Natural killer cell treated with Interleukin-12 subunit alpha and Interleukin-12 subunit beta and Interleukin-15 and Interleukin-18, amount 100 ng/mL, for 72 hours (primary cell): ENCODE measurements at places on chromosomes 3 and 15. TPM values are rescaled to one million over a fixed set of nuclear protein-coding genes. Genes with fewer than 3 reads are reported as not detected.

- H3K4me1 ChIP-seq: peaks cover 20% of the 10 kb centered on the region
- no peaks in the 10 kb centered on the region for H3K36me3 ChIP-seq
- H3K27me3 ChIP-seq: no peaks in the 10 kb centered on the region
- H3K27ac ChIP-seq: peak overlapping the region; percentile 88
These were observed 1.4 kb downstream of the SLC41A3 start for GRCh38 chr3:126082362-126083137.

DNA sequence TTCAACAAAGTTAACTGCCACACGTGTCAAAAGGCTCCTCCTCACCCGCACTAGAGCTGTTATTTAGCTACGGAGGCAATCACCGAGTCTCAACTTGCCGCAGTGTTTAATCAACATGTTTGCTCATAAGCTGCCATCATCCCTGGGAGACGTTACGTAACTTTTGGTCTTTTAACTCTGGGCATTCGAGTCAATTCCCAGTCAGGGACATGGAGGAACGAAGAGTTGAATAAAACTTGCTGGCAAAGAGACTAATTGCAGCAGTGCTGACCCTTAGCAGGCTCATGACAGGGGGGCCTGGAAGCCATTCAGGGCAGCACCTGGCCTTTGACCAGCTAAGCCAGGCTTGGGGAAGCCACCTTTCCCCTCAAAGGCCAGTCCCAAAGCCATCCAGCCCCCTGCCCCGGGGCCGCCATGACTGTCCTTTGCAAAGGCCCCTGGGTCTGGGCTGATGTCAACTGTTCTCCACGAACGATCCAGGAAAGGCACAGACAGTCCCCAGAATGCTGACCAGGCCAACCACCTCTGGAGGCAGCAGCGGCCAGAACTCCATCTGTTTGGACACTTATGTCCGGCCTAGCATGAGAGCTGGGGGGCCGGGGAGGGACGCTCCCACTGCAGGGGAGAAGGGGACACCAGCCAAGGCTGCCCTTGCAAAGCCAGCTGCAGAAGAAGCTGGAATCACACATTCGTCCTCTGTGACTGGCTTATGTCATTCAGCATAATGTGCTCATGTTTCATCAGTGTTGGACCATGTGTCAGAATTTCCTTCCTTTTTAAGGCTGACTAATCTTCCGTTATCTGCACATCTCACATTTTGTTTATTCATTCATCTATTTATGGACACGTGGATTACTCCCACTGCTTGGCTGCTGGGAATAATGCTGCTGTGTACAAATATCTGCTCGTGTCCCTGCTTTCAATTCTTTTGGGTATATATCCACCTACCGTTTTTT is 43.7 kb downstream of the PCSK6 start:
- no peak overlapping the region for H3K4me3 ChIP-seq
- no peak for DNase-seq
- no peaks in the 10 kb centered on the region for H3K4me1 ChIP-seq

Gene HAPLN3
- total RNA-seq: 203 TPM

GRCh38 chr3:132550579-132551305 is 46.3 kb upstream of the ACKR4 start:
- no peaks in the 10 kb centered on the region for H3K27me3 ChIP-seq
- no peak overlapping the region for H3K4me3 ChIP-seq
- no peak for DNase-seq

Gene C3orf20
- not detected for total RNA-seq

Gene CPB1
- not detected for total RNA-seq
